Esophagus mucosa (tissue), 1 donor: ENCODE measurements at places on chromosomes 1 and 21. TPM values are rescaled to one million over a fixed set of nuclear protein-coding genes. Genes with fewer than 3 reads are reported as not detected.

Gene NPHS2
- total RNA-seq, result not detected

- ATAC-seq, result no peak
These were observed 170.0 kb downstream of the FCRL5 start for GRCh38 chr1:157382351-157382750.

DNA sequence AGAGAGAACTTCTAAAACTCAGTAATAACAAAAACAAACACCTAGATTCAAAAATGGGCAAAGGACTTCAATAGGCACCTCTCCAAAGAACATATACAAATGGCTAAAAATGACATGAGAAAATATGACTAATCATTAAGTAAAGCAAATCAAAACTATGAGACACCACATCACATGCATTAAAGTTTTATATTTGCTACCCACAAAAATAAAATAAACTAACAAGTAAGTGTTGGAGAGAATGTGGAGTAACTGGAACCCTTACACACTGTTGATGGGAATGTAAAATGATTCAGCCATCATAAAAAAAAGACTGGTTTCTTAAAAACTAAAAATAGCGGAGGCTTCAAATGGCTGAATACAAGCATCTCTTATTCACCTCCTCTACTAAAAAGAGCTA is 262.1 kb upstream of the PKN2 start:
- ATAC-seq, result no peak

- no peak for ATAC-seq
These were observed 48.9 kb upstream of the TADA1 start for GRCh38 chr1:166924823-166925541.

Gene TFF3
- total RNA-seq, result 2.3 TPM
